ENCODE measurements at places on chromosomes 1 and 21.

GRCh38 chr1:89953131-89953626 is 41.7 kb upstream of the ZNF326 start:
- peak; percentile 5 for DNase-seq

- no peak for DNase-seq
Observed at GRCh38 chr1:35505911-35506798, 51.0 kb downstream of the KIAA0319L start.

GRCh38 chr1:31750858-31751510 is 13.2 kb downstream of the ADGRB2 start:
- DNase-seq = peak; percentile 10

GRCh38 chr21:31564439-31564838 is 95.1 kb upstream of the SOD1 start:
- DNase-seq = no peak

DNA sequence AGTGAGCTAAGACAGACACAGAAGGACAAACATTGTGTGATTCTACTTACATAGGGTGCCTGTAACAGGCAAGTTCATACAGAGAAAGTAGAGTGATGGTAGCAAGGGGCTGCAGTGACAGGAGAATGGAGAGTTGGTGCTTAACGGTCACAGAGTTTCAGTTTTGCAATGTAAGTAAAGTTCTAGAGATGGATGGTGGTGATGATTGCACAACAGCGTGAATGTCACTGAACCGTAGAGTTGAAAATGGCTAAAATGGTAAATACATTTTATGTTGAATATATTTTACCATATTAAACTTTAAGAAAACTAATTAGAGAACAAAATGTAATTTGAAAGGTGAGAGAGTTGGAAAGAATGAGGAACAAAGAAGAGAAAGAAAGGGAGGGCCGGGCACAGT is 8.7 kb downstream of the CFAP107 start:
- DNase-seq = no peak

GRCh38 chr1:37537378-37537777 is 16.7 kb downstream of the SNIP1 start:
- no peak for DNase-seq

GRCh38 chr1:9371391-9371935 is 78.8 kb downstream of the SPSB1 start:
- no peak for DNase-seq

- DNase-seq = no peak
Observed at GRCh38 chr1:243841507-243841906, 8.5 kb downstream of the AKT3 start.

DNA sequence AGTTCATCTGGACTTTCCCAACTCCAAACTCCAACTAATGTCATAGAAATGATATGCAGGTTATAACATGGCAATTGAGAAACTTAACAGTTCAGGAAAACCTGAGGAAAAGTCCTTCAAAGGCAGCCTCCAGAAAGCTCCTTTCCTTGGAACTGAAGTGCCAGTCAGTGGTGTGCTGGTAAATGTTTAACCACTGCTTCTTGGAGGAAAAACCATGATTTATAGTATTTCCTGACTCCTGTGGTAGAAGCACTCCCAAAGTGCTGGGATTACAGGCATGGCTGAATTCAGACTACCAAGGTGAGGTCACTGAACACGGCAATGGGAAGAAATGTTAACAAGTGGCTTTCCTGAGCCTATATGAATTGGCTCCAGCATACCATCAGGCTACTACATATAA is 26.7 kb upstream of the ZNHIT6 start:
- no peak for DNase-seq

All from AML-193 (cell line).